ENCODE measurements at places on chromosomes 1 and 21.

- no peak for DNase-seq
Observed at GRCh38 chr1:8259498-8260290, 58.2 kb upstream of the SLC45A1 start.

- peak; percentile 29 for DNase-seq
Observed at GRCh38 chr1:109906160-109906838, 4.3 kb upstream of the CSF1 start.

DNA sequence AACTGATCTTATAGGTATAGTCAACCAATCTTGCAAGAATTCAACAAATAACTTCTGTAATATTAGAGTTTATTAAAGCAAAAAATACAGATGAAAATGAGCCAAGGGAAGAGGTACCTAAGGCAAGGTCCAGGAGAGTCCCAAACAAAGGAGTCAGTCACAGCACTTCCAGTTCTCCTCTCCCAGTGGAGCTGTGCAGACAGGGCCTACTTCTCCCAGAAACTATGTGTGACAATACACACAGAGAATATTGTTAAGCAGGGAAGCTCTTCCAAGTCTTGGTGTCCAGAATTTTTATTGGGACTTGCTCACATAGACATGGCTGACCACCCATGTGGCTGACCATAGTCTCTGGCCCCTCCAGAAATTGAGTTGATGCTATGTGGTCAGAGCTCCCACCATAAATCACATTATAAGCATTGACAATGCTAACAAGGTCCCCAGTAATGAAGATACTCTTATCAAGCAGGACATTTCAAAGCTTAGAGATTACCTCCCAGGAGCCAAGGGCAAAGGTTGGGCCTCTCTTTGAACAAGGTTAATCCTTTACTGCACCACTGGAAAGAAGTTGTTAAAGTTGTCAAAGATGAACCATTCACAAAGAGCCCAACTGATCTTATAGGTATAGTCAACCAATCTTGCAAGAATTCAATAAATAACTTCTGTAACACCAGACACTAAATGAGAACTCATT is 3.5 kb upstream of the CD244 start:
- DNase-seq = no peak

GRCh38 chr1:12608311-12608957 is 9.6 kb downstream of the DHRS3 start:
- no peak for DNase-seq

GRCh38 chr1:201625226-201625761 is 86.4 kb downstream of the NAV1 start:
- no peak for DNase-seq

GRCh38 chr1:43329995-43330751 is 7.4 kb upstream of the MPL start:
- DNase-seq = peak; percentile 55

DNA sequence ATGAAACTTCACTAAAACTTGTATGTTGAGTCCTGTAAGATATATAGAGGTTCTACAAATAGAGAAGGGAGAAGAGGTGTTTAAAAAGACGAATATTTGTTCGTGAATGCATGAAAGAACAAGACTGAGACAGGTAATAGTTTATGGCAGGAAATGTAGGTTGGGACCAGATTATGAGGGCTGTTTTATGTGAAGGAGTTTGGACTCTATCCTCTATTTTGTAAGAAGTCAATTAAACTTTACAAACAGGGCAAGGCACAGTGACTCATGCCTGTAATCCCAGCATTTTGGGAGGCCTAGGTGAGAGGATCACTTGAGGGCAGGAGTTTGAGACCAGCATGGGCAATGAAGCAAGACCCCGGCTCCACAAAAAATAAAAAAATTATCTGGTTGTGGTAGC is 5.7 kb downstream of the SLC35A3 start:
- DNase-seq = no peak

GRCh38 chr1:3790500-3790923 is 5.8 kb downstream of the LRRC47 start:
- no peak for DNase-seq

DNA sequence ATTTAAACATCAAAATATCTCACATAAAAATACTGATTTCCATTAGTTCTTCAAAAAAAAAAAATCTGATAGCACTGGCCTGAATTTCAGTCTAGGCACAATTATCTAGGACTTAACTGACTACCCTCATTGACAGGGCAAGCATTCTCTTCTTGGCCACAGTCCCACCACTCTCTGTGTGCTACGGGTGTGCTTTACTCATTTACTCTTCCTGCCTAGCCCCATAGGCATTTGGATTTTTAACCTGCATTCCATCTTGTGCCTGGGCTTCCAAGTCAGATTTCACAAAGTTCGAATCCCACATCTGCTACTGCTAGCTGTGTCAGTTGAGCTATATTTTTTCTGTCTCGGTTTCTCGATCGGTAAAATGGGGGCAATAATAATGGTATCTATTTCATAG is 38.0 kb downstream of the PTPN14 start:
- DNase-seq = no peak

GRCh38 chr1:21520899-21521716 is 11.9 kb downstream of the ALPL start:
- no peak for DNase-seq

- DNase-seq = no peak
Observed at GRCh38 chr21:36615274-36615964, 83.5 kb upstream of the SIM2 start.

DNA sequence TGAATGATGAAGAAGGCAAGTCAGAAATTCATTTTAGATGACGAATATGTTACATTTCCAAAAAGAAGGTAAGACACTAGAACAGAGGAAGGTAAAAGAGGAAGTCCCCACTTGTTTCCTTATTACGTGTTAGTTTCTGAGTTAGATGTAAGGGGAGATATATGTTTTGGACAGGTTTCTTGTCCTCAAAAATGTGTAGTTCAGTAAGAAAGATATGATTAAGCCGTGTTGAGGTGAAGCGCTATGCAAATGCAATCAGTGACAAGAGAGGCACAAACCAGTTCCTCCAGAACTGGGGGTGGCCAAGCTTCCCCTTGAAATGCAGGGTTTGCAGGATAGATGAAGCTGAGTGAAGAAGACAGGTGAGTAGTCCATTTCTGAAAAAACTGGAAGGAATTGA is 293.3 kb upstream of the RUNX1 start:
- no peak for DNase-seq

GRCh38 chr21:32728456-32728839 is 635 bp upstream of the SYNJ1 start:
- DNase-seq = no peak

GRCh38 chr1:89607156-89607555 is 25.8 kb upstream of the LRRC8C start:
- DNase-seq = no peak

DNA sequence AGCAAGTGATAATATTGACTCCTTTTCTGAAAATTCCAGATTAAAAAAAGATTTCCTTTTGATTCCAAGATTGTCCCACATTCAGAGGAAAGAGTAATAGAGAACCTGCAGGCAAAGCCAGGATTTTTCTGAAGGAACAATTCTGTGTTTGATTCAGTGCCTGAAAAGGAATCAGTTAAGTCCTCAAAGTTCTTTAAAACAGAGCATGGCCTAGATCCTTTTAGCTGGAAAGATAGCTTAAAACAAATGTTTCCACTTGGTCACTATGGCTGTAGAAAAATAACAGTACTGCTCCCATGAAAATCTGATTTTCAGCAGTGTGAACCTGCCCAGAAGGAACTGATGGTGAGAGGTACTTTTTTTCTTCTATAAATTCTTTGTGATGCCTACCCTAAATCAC is 41.8 kb downstream of the HS2ST1 start:
- no peak for DNase-seq

DNA sequence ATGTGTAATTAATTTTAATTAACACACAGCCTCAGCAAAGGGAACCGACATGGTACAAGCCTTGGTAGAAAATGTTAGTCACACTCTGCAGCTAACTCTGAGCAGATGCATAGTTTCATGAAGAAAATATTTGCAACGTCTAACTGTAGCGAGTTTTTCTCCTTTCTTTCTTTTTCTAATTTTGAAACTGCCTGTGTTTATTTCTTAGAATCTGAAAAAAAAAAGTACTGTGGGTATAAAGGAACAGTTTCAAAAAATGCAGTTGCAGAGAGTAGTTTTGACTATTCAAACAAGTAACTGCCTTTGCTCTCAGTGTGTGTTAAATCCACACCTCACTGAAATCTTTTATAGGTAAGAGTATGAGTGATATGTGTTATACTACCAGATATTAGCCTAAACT is 149.9 kb upstream of the C1orf105 start:
- no peak for DNase-seq

GRCh38 chr1:170239445-170239844 is 93.7 kb downstream of the NTMT2 start:
- DNase-seq = no peak

GRCh38 chr1:59669752-59670312 is 144.9 kb upstream of the HOOK1 start:
- DNase-seq = no peak

GRCh38 chr1:72357411-72357810 is 75.1 kb upstream of the NEGR1 start:
- DNase-seq = no peak

GRCh38 chr1:21260405-21261125 is 29.7 kb downstream of the ECE1 start:
- DNase-seq = no peak

- DNase-seq = no peak
Observed at GRCh38 chr1:219296430-219297355, 123.0 kb downstream of the LYPLAL1 start.

GRCh38 chr1:156379420-156380165 is 10.6 kb downstream of the RHBG start:
- DNase-seq = no peak

- no peak for DNase-seq
Observed at GRCh38 chr1:205283270-205284147, 38.0 kb downstream of the NUAK2 start.

GRCh38 chr1:199020051-199020450 is 381.2 kb downstream of the PTPRC start:
- no peak for DNase-seq

- no peak for DNase-seq
Observed at GRCh38 chr1:172821609-172822274, 162.8 kb downstream of the FASLG start.

DNA sequence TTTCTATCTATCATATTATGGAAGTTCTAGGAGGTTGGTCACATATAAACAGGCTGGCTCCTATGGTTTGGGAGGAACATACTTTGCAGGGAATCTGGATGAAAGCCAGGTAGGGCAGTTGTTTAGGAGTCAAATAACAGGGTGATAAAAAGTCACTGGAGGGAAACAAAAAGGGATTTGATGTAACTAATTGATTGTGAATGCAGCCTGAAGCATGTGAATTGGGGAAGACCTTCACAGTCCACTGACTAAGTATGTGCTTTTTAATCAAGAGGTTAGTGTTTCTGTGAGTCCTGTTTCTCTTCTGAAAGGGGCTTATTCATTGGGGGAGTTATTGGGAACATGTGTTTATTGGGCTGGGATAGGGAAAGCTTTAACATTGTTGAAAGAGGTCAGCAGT is 41.3 kb downstream of the HMCN1 start:
- no peak for DNase-seq

DNA sequence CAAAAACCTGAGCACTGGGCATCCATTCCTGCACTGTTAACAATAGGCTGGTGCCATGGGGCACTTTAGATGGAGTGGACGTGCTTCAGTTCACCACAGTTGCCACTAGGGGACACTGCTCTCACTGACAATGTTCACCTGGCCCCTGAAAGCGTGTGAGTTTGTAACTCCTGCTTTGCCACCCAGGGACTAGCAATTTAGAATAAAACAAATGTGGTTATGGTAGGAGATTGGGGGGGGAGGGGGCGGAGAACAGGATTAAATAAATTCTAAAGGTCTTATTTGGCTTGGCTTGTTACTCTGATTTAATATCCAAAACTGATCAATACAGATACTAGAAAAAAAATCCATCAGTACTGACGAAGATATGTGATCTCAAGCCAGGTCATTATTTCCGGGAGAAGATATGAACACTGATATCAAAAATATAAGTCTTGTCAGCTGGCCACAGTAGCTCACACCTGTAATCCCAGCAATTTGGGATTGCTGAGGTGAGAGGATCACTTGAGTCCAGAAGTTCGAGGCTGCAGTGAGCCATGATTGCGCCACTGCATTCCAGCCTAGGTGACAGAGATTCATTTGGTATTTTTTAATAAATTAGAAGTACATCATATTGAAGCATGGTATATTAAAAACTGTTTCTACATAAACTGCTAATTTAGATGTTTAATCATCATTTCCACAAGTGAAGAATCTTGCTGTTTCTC is 23.2 kb downstream of the INTS7 start:
- DNase-seq = peak; percentile 41

DNA sequence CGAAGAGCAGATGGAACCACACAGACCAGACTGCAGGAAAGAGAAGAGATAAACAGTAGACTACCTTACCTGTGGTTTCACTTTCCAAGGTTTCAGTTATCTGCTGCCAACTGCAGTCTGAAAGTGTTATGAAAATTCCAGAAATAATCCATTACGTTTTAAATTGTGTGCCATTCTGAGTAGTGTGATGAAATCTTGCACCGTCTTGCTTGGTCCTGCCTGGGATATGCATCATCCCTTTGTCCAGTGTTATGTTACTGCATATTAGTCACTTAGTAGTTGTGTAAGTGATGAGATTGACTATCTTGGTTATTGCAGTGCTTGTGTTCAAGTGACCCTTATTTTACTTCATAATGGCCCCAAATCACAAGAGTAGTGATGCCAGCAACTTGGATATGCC is 33.9 kb downstream of the DNAJC6 start:
- DNase-seq = no peak

GRCh38 chr1:180912211-180912800 is 391 bp upstream of the KIAA1614 start:
- DNase-seq = no peak

DNA sequence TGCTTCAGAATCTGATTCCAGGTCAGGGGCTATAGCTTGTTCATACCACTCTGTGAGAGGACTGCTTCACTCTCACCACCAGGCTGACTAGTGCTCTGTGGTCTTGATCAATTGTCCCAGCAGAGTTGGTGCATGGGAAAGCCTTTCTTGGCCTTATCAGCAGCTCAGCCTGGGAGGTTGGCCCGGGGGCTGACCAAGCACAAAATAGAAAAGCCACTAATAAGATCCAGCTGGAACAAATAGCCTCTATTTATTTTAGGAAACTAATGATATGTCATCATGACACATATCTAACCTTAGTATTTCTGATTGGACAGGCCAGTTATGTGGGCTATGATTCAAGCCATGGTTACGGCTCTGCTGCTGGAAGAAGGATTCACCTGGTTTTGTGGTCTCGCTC is 134.2 kb downstream of the GDAP2 start:
- DNase-seq = no peak
